ENCODE measurements at places on chromosomes 5 and 9.

DNA sequence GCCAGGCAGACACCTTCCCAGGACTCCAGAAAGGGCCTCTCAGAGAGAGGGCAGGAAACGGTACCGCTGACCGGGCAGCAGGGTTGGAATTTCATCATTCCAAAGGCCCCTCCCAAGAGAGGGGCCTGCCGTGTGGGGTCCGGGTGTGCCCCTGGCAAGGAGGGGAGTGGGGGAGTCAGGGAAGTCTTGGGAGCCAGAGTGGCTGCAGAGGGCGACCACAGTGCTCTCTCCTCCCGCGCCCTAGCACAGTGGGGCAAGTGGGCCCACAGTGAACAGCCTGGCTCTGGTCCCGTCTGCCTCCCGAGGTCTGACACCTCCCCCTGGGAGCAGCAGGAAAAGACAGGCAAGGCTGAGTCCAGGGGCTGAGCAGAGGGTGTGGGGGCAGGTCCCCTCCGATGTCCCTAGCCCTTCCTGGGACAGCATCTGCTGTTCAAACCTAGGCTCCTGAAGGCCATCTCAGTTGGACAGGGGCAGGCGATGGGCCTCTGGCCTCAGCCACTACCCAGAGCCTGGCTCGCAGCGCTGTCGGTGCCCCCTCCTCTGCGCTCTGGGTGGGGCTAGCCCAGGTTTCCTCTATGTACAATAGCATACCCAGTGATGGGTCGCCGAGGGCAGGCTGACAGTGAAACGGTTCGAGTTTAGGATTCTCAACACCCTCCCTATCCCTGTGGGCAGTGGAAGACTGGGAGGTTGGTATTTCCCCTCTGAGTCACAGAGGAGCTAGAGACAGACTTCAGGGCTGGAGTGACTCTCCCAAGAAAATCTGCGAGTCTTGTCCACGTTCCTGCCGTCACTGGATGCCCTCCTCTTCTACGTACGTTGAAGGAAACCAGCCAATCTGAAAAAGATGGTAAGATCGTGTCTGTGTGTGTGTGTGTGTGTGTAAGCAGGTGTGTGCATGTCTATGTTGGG lies 25.4 kb upstream of the SARDH start:
- no peak for ATAC-seq

GRCh38 chr5:179805529-179806249 lies 977 bp downstream of the MGAT4B start:
- ATAC-seq, result peak; percentile 15

- no peak for ATAC-seq
These were observed 590.4 kb upstream of the SEMA6A start for GRCh38 chr5:117165068-117165467.

- ATAC-seq, result peak; percentile 93
These were observed 32.2 kb upstream of the ANGPTL2 start for GRCh38 chr9:127154390-127155191.

- peak; percentile 26 for ATAC-seq
These were observed 3.2 kb downstream of the WHRN start for GRCh38 chr9:114501796-114502682.

- no peak for ATAC-seq
These were observed 47.1 kb upstream of the ZNF354A start for GRCh38 chr5:178777520-178777919.

GRCh38 chr9:92432350-92432749 lies 8.1 kb upstream of the OMD start:
- no peak for ATAC-seq

GRCh38 chr5:32990593-32991420 lies 279.7 kb downstream of the NPR3 start:
- ATAC-seq, result no peak
